Vagina (tissue), 2 donors: ENCODE measurements at places on chromosomes 6 and 20. TPM values are rescaled to one million over a fixed set of nuclear protein-coding genes. Genes with fewer than 3 reads are reported as not detected.

- no peak for DNase-seq
Measured at GRCh38 chr6:140811642-140812041, 1321.1 kb upstream of the GJE1 start.

GJA1 gene
- 261 TPM for total RNA-seq

GRCh38 chr20:18705490-18705889 is 108.1 kb upstream of the SCP2D1 start:
- DNase-seq, result no peak

GRCh38 chr6:2646346-2646745 is 104.4 kb downstream of the MYLK4 start:
- DNase-seq, result no peak

GRCh38 chr6:169070506-169071176 is 183.0 kb downstream of the THBS2 start:
- DNase-seq, result no peak

GRCh38 chr6:95087394-95088097 is 489.8 kb upstream of the MANEA start:
- DNase-seq, result no peak

HEY2 gene
- total RNA-seq, result 0.98 TPM

DNA sequence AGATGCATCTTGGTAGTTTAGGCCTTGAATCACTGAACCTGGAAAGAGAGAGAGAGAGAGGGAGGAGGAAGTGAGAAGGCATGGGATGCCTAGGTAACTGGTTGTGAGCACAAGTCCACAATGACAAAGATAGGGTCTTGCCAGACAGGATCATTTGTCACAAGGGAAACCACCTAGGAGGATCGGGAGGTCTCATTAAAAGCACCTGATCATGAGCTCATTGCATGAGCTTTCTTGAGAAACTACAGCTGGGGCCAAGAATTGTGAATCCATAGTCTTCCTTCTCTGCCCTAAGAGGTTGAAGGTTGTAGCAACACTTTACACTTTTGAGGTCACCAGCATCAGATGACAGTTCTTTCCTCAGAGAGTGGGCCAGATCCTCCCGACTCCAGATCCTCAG is 195.7 kb downstream of the CD83 start:
- no peak for DNase-seq

GRCh38 chr20:57713505-57713903 is 3.7 kb upstream of the PMEPA1 start:
- DNase-seq, result no peak

TM9SF4 gene
- total RNA-seq, result 32.2 TPM

GRCh38 chr6:101558712-101559111 is 165.2 kb downstream of the GRIK2 start:
- DNase-seq, result no peak

KHDC1L gene
- not detected for total RNA-seq

DNA sequence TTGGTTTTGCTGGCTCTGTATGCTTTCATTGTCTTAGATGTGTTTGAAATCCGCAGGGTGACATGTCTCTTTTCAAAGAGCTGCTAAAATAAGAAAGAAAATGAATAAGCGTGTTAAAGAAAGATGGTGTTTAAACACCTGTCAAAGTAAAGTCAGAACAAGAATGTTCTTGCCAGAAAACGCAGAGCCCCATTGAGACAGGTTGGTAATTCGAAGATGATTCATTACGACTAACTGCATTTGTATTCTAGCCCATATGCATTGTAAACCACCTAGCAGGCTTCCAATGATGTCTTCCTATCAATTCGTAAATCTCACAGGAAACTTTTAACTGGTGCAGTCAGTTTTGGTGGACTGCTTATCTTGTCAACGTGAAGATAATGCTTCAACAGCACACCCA is 16.8 kb downstream of the PHACTR2 start:
- DNase-seq, result no peak

- DNase-seq, result no peak
Measured at GRCh38 chr20:61252601-61253263, 671 bp downstream of the CDH4 start.

ANGPT4 gene
- 0.98 TPM for total RNA-seq

- no peak for DNase-seq
Measured at GRCh38 chr6:112085286-112086065, 1.8 kb downstream of the TUBE1 start.

EYS gene
- total RNA-seq, result not detected

- no peak for DNase-seq
Measured at GRCh38 chr6:82365016-82365795, 1.6 kb downstream of the TPBG start.

OPN5 gene
- total RNA-seq, result not detected

DNA sequence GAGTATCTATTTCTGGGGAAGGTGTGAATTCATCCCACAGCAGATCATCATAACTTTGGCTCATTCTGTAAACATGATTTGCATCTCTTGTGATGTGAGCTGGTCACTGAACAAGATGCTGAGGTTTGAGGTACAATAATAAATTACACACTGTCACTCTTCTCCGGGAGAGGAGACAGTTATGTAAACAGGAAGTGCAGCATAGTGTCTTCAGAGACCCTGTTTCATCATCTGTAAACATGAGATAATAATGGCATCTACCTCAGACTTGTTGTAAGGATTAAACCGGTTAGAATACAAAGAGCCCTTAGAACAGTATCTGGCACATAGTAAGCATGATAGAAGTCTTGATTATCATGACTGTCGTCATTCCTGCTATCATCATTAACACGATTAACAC is 125.2 kb downstream of the TBC1D7 start:
- DNase-seq, result no peak

THBD gene
- total RNA-seq, result 76.9 TPM

- DNase-seq, result no peak
Measured at GRCh38 chr6:118864341-118865099, 29.4 kb upstream of the ASF1A start.

- DNase-seq, result no peak
Measured at GRCh38 chr6:63598049-63599036, 26.1 kb downstream of the LOC128125822 start.

GRCh38 chr20:52130406-52130805 is 61.2 kb downstream of the ZFP64 start:
- no peak for DNase-seq

- DNase-seq, result no peak
Measured at GRCh38 chr6:129112591-129112990, 229.7 kb downstream of the LAMA2 start.
